Breast epithelium (tissue), 4 donors: ENCODE measurements at places on chromosomes 3 and 15. TPM values are rescaled to one million over a fixed set of nuclear protein-coding genes. Genes with fewer than 3 reads are reported as not detected.

GRCh38 chr15:89002281-89002761, 85.9 kb upstream of the ABHD2 start:
- DNase-seq: no peak

DNA sequence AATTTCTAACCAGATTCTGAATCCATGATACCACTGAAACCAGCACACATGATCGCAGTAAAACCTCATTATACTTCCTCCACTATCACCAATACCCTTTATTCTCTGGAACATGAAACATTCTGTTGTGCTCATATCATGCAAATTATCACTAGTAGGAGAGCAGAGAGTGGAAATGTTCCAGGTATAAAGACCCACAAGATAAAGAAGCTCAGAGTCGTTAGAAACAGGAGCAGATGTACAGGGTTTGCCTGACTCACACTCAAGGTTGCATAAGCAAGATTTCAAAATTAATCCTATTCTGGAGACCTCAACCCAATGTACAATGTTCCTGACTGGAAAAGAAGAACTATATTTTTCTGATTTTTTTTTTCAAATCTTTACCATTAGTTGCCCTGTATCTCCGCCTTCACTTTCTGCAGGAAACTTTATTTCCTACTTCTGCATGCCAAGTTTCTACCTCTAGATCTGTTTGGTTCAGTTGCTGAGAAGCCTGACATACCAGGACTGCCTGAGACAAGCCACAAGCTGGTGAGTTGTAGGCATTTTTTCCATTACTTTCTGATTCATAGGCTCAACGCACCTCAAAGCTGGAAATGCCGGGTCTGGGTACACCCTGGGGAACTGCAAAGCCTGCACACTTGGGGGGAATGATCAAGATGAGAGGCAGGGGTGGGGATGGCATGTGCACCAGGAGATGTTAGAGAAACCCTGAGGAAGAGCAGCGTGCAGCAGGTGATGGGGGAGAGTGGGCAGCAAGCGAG, at the start of gene CCR2:
Gene CCR2, plus strand, starts transcription at position 465 of the 764 bp plus-strand sequence. CDS start 3,417 bp downstream, outside the sequence.
- no peak for DNase-seq

- DNase-seq: no peak
These were observed 2.6 kb downstream of the MEX3B start for GRCh38 chr15:82043130-82043673.

GRCh38 chr3:164879201-164879600, 199.1 kb downstream of the SI start:
- DNase-seq: no peak

- DNase-seq: no peak
These were observed 35.3 kb downstream of the PBRM1 start for GRCh38 chr3:52650439-52650838.

Gene KBTBD12
- total RNA-seq: 0.73 TPM

- no peak for DNase-seq
These were observed 27.9 kb upstream of the PSTPIP1 start for GRCh38 chr15:76967067-76967466.

Gene EFCC1
- 1.6 TPM for total RNA-seq

GRCh38 chr3:133467780-133468179, 67.9 kb downstream of the BFSP2 start:
- DNase-seq: no peak

Gene PRSS50
- 2.9 TPM for total RNA-seq

Gene MORC1
- not detected for total RNA-seq

DNA sequence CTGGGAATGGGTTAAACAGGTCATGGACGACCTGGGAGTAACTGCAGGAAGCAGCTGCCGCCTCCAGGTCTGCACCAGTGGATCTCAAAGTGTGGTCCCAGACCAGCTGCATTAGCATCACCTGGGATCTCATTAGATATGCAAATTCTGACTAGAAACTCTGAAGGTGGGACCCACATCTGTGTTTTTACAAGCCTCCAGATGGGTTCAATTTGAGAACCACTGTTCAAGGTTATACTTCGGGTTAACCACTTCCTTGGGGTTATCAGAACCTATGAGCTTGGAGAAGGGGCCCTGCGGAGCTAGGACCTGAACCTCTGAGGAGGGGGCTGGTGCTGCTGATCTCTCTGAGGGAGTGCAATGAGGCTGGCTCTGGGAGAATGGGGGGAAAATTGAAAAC, 324.8 kb upstream of the CTDSPL start:
- DNase-seq: no peak

- DNase-seq: no peak
These were observed 98.4 kb downstream of the CNTN3 start for GRCh38 chr3:74516019-74516418.

DNA sequence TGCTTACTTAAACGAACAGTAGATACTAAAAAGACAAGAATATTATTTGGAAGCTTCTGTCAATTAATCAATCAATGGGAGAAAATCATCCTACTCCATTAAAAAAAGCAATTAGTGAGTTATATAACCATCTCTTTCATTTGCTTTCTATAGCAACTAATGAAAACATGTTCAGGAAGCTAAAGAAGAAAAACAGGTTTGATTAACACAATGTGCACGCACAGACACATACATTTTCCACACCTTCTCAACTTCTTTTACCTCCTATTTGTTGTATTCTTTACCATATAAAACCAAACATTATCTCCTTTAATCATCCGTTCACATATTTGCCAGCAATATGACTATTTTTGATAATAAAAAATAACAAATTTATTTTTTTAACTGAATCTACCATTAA, 111.3 kb downstream of the GBE1 start:
- no peak for DNase-seq

- no peak for DNase-seq
These were observed 8.2 kb downstream of the MAP2K1 start for GRCh38 chr15:66394915-66395314.
